ENCODE measurements at places on chromosomes 5 and 9. TPM values are rescaled to one million over a fixed set of nuclear protein-coding genes. Genes with fewer than 3 reads are reported as not detected.

The MYOZ3 gene
- 1.7 TPM for total RNA-seq

The AK6 gene
- 22.0 TPM for total RNA-seq

The YIPF5 gene
- total RNA-seq = 81.7 TPM

The UBE2QL1 gene
- total RNA-seq = 46.3 TPM

The DNAJB5 gene
- 47.9 TPM for total RNA-seq

The QRFP gene
- total RNA-seq = not detected

The MARVELD2 gene
- 0.78 TPM for total RNA-seq

The IFNB1 gene
- not detected for total RNA-seq

The PCA3 gene
- 0.16 TPM for total RNA-seq

The ST8SIA4 gene
- total RNA-seq = 47.6 TPM

The LEAP2 gene
- 2.0 TPM for total RNA-seq

The PCDHA9 gene
- total RNA-seq = 18.6 TPM

The DMRT3 gene
- 0.16 TPM for total RNA-seq

The PCDHGA6 gene
- 12.3 TPM for total RNA-seq

The PCDHB9 gene
- 6.1 TPM for total RNA-seq

The IL9 gene
- total RNA-seq = not detected

The PLGRKT gene
- total RNA-seq = 25.1 TPM

The BRINP1 gene
- total RNA-seq = 51.3 TPM

The ITGA2 gene
- 5.5 TPM for total RNA-seq

The SLC9A3 gene
- 1.4 TPM for total RNA-seq

The ANGPTL2 gene
- 2.7 TPM for total RNA-seq

The HNRNPH1 gene
- total RNA-seq = 755 TPM

The SPINK14 gene
- total RNA-seq = not detected

The TCF7 gene
- total RNA-seq = not detected

The RNF183 gene
- not detected for total RNA-seq

The MEGF10 gene
- 20.0 TPM for total RNA-seq

The FGD3 gene
- total RNA-seq = 14.2 TPM

The ABCA2 gene
- 20.9 TPM for total RNA-seq

The PAEP gene
- not detected for total RNA-seq

The NTRK2 gene
- total RNA-seq = 266 TPM

The DBN1 gene
- 170 TPM for total RNA-seq

The FBP2 gene
- not detected for total RNA-seq

The ANKDD1B gene
- 1.7 TPM for total RNA-seq

The IFNA2 gene
- total RNA-seq = not detected

The DRD1 gene
- total RNA-seq = 6.1 TPM

The TTC1 gene
- total RNA-seq = 47.3 TPM

The FOXD4L4 gene
- 0.78 TPM for total RNA-seq

The EGR1 gene
- 2.8 TPM for total RNA-seq

The OR1J2 gene
- not detected for total RNA-seq

The RAB24 gene
- total RNA-seq = 16.1 TPM

The SAXO1 gene
- total RNA-seq = not detected

The ATP10B gene
- total RNA-seq = 4.7 TPM

The ZNF366 gene
- total RNA-seq = 0.94 TPM

The PCDHA4 gene
- total RNA-seq = 18.6 TPM

The RABEPK gene
- 17.5 TPM for total RNA-seq

The TXNDC15 gene
- total RNA-seq = 112 TPM

The POU5F2 gene
- total RNA-seq = 6.9 TPM

The SLC6A18 gene
- total RNA-seq = not detected

The C9 gene
- total RNA-seq = not detected

The COX7C gene
- total RNA-seq = 244 TPM

The NXNL2 gene
- total RNA-seq = 0.78 TPM

The RGMB gene
- 51.9 TPM for total RNA-seq

The PCDHAC1 gene
- 74.1 TPM for total RNA-seq

The TLX3 gene
- not detected for total RNA-seq

The PKD2L2 gene
- not detected for total RNA-seq

The PCDHGA8 gene
- 8.0 TPM for total RNA-seq

The PCDHB1 gene
- total RNA-seq = 0.31 TPM

The FBXW2 gene
- 48.2 TPM for total RNA-seq
